ENCODE measurements at places on chromosomes 4 and X.

GRCh38 chr4:7924570-7924969 lies 15.1 kb downstream of the AFAP1 start:
- DNase-seq, result no peak

DNA sequence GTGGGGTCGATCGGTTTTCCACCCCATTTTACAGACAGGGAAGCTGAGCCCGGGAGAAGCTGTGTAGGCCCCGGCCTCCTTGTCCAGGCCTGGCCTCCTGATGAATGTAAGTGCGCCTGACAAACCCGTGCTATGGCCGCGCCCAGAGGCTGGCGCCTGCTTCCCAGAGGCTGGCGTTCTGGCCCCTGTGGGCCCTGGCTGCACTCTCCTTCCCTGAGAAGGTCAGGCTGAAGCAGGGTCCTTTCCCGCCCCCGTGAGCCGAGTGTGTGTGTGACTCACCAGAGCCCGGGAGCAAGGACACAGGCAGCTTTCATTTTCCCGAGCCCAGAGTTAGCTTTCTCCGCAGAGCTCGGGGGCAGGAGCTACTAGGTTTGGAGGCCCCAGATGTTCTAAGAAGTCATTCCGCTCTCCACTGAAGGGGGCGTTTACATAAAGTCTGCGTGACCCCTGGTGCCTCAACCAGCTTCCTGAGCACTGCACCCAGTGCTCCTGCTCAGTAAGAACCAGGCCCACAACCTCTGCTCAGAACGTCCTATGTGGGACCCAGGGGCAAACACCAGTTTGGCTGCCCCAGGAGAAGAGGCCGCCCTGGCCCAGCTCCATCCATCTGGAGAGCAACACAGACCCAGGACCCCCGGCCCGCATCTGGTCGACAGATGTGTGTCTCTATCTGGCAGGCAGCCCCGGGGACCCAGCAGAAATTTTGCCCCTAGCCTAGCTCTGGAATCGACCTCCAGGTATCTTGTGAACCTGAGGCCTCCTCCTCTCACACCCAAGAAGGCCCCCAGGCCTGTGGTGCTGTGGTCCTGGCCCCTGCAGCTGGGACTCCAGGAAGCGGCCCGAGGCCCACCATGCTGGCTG lies 13.6 kb downstream of the UVSSA start:
- DNase-seq, result no peak

DNA sequence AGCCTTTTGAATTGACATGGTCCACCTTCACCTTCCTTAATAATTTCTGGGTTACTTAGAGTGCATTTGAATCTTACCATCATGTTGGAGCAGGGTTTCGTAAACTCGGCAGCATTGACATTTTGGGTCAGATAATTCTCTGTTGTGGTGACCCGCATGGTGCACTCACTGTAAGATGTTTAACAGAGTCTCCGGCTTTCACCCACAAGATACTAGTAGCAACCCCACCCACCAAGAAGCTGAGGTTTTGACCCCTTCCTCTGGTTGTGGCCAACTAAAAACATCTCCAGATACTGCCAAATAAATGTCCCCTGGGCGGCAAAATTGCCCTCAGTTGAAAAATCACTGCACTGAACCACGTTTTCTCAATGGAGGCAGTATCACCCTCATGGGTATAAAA lies 62.7 kb downstream of the CHST7 start:
- DNase-seq, result no peak

DNA sequence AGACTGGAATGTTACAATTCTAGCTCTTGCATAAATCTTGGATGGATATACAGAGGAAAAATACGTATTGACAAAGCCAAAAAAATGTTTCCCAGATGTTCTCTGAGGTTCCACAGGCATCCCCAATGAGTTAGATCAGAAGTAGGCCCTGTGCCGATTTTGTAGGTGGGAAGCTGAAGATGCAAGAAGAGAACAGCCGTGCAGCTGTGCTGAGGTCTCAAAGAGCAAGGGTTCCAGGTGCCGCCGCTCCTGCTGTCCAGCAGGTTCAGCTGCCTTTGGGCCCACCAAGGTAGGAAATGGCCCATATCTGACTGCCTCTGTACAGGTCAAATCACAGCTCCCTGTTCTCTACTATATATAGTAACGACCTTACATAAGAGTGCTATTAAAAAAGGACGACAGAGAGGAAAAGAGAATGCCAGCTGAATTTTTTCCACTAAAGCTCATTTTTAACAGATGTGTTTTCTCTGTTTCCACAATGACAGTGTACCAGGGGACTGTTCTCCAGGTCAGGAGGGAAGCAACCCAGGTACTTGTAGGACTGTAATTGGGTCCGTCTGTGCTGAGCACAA lies 155.6 kb downstream of the CBR4 start:
- DNase-seq, result no peak

DNA sequence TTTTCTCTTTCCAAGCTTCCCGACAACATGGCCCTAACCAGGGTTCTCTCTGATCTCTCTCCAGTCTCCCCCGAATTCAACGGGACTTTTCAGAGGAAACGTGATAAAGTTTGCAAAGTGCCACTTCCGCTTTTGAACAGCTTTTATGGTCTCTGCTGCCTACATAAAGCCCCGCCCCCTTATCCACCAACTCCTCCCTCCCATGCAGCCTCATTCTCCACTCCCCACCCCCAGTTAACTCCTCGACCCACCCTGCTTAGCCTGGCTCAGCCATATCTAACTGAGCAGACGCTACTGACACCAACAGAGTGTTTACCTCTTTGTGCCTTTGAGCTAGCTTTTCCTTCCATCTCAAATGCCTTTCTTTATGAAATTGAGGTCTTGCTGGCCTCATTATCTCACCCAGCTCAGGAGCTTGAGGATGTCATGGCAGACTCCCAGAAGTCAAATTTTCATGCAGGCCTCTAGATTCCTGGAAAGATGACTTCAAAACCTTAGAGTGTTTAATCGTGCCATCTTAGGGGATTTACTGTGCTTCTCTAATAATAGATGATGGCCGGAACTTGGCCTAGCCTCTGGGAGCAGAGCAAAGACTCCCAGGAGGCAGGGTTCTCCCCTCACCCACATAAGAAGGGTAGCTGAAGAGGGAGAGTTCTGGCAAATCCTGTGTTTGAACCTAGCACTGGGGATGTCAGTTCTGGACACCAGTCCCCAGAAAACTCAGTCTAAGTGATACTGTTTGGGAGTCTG lies 606.0 kb downstream of the BCOR start:
- DNase-seq, result no peak

DNA sequence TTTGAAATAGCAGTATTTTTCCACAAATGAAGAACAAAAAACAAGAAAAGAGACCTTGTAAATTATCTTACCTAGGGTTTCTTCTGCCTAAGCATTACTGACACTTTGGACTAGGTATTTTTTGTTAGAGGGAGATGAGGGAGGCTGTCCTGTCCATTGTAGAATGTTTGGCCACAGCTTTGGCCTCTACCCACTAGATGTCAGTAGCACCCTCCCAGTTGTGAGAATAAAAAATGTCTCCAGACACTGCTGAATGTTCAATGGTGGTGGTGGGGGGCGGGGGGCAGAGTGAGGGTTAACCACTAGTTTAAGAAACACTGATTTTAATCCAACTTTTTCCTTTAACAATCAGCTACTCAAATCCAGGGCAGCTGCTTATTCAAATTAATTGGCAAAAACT lies 25.8 kb downstream of the OTUD4 start:
- no peak for DNase-seq

DNA sequence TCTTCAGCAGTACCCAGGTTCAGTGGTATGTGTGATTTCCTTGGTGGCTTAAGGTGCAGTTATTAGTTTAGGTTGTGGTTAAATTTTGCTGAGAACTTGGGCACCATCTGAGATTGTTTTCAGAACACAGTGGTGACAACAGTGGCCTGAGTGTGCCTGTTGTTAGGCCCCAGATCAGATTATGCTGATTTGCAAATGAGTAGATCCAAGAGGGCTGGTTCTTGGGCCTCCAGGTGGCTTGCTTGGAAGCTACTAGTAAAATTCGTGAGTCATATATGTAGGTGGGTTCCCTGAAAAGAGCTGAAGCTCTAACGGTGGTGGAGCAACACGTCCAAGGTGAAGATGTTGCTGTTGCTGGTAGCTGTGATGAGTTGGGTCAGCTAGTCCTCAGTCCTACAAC lies 2619.6 kb downstream of the PCDH7 start:
- no peak for DNase-seq

DNA sequence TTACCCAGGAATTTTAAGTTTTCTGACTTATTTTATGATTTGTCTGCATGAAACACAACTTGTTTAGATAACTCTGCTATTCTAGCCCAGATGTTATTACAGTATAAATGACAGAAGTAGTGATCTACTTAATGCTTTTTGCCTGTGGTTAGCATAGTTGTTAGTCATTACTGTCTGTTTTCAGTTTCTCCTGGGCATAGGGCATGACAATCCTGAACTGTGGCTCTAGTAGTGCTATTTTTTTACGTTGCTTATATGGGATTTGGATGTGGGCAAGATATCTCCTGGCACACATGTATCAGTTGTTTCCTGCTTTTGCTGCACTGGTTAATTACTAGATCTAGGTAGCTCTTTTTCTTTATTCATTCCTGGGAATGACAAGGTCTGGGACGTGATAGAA lies 1005.8 kb downstream of the PCDH18 start:
- DNase-seq, result no peak

- DNase-seq, result no peak
These were observed 60.8 kb downstream of the TBL1X start for GRCh38 chrX:9525511-9526248.

DNA sequence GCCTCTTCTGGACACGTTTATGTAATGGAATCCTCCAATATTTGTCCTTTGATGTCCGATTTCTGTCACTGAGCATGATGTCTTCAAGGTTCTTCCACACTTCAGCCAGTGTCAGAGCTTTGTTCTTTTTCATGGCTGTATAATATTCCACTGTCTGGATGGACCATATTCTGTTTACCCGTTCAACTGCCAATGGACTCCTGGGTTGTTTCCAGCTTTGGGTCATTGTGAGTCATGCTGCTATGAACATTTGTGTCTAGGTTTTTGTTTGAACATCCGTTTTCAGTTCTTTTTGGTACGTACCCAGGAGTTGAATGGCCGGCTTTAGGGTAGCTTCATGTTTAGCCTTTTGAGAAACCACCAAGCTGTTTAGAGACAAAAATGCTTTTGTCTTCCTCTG lies 93.2 kb downstream of the SHOX start:
- DNase-seq, result no peak

- no peak for DNase-seq
These were observed 293.6 kb upstream of the NDST3 start for GRCh38 chr4:117740736-117741135.

GRCh38 chrX:134599184-134599914 lies 58.9 kb downstream of the PLAC1 start:
- DNase-seq, result no peak

GRCh38 chr4:108477527-108478108 lies 142.8 kb upstream of the RPL34 start:
- no peak for DNase-seq

- no peak for DNase-seq
These were observed 6.5 kb downstream of the ZNF185 start for GRCh38 chrX:152904151-152905080.

DNA sequence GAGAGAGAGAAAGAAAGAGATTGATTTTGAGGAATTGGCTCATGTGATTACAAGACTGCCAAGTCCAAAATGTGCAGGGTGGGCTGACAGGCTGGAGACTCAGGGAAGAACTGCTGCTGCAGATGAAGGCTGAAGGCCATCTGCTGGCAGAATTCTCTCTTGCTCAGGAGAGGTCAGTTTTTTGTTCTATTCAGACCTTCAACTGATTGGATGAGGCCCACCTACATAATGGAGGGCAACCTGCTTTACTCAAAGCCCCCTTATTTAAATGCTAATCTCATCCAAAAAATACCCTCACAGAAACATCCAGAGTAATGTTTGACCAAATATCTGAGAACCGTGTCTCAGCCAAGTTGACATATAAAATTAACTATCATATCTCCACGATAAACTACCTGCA lies 38.2 kb upstream of the MAMLD1 start:
- DNase-seq, result no peak

- DNase-seq, result no peak
These were observed 75.1 kb upstream of the TMEM164 start for GRCh38 chrX:109927663-109928273.

- DNase-seq, result no peak
These were observed 174.0 kb upstream of the GATB start for GRCh38 chr4:151934766-151935165.

DNA sequence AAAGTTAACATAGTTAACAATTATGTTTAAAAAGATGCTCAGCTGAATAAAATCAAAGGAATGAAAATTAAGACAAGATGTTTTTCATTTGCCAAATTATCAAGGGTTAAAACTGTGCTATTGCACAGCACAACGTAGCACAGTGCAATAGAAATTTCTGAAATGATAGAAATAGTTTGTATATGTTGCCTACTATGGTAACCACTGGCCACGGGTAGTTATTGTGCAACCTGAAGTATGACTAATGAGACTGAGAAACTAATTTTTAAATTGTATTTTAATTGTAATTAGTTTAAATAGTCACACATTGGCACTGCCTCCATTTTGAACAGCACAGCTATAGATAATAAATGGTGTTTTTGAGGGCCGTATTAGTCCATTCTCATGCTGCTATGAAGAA lies 343.1 kb upstream of the FAM241A start:
- DNase-seq, result no peak
